Putamen (tissue), 1 donor: ENCODE measurements at places on chromosomes 3 and 15.
A peak's percentile ranks its signal among the peaks of the same experiment; 100 is the strongest.

- no peak for DNase-seq
These were observed 18.6 kb upstream of the TRPC1 start for GRCh38 chr3:142705198-142705597.

DNA sequence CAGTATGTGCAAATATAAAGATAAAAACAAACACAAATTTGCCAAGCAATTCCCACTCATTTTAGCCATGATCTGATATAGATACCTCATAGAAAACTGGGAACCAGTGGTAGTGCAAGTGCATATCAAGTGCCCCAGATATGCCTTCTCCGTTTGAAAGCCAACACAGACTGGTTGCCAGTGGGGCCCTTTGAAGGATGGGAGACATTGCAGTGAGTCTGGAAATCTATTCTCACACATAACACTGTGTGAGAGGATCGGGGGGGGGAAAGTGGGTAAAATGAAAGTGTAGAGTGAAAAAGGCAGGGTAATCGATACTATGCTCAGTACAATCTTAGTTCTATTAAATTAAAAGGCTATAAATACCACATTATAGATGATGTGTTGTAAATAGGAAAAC, 83.0 kb downstream of the CBLB start:
- DNase-seq = no peak

DNA sequence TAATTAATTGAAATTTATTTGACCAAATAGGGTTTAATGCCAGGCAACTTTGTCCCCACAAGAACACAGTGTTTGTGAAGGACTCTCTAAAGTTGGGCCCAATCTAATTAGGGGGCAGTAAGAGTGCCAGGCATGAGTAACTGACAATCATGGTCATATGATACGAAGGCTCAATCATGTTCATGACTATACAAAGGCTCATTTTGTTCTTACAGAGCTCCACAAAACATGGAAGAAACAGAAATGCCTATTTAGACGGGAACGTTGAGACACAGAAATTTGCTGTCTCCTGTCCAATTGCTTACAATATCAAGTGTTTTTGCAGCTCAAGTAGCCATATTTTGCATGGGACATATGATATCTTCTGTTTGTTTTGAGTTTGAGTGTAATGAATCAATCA, 391.1 kb downstream of the SI start:
- peak; percentile 83 for DNase-seq

- DNase-seq = no peak
These were observed 133.2 kb upstream of the COL8A1 start for GRCh38 chr3:99505200-99505599.

DNA sequence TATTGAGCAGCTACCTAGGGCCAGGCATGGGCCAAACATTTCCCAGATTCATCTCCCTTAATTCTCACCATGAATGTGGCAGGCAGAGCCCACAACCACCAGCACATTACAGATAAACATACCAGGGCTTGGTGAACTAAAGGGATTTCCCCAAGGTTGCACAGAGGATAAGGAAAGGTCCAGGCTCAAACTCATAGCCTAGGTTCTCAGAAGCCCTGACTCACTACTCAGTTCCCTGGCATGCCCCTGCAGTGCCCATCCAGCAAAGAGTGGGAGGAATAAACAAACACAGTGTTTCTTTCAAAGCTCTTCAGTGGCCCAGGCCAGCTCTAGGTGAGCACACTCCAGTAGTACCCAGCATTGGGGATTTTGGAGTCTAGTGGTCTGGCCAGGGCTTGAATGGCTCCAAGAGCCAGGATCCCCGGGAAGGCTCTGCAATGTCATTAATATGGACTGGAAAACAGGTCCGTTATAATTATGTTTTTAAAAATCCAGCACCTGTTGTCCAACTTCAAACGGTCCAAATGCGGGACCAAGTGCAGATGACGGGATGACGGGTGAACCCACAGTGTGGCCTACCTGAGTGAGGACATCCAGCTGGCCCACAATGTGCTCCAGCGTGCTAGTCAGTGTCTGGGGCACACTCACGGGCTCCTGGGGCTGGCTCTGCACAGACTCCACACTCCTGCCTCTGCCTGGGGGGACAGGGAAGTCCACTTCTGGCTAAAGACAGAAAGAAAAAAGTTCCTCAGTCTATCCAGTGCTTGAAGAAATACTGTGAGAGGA, 39.8 kb upstream of the DUSP7 start:
- no peak for DNase-seq

DNA sequence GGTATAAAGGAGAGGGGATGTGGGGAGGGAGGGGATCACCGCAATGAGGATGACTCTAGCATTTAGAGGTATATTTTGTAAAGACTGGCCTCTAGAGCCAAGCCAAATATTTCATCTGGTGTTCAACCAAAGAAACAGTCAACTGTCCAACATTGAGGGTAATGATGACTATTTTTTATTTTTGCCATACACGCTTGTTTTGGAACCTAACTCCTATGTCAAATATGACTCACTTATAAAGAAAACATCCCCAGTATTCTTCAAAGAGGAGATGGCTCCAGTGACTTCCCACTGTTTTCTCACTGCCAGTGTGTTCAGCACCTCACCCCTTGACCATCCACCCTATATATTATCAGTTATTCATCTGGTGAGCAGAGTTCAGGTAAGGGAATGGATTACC, 77.3 kb downstream of the WNT5A start:
- DNase-seq = no peak

- DNase-seq = no peak
These were observed 14.3 kb downstream of the RHOA start for GRCh38 chr3:49397470-49397869.

DNA sequence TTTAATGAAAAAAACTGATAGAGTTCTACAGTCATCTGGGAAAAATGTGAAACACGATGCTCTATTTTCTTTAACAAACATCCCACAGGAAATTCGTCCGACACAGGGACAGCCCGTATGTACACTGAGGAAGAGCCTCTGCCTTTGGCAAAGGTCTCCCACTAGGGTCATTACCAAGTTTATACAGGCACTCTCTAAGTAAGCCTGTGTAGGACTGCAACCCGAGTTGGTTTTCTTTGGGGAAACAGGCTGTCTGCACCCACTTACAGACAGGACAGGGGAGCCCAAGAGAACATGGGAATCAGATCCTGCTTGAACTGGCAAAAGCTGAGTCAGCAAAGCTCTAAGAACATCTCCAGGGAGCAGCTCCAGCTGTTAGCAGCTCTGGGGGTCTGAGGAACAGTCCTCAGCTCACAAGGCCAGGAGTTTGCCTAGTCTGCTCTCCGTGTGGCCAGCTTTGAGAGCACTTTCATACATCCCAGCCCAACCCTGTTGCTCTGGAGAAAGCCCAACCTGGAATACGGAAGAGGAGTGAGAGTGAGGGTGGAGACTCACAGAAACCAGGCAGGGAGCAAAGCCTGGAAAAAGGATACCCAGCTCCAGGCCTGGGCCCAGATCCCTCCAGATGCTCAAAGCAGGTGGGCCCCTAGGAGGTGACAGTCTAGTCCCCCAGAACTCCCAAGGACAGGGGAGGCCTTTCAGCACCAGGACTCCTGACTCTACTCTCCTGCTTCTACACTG, 1.9 kb downstream of the TBC1D2B start:
- DNase-seq = no peak

- DNase-seq = no peak
These were observed 2.3 kb upstream of the DNAH1 start for GRCh38 chr3:52313774-52314188.

DNA sequence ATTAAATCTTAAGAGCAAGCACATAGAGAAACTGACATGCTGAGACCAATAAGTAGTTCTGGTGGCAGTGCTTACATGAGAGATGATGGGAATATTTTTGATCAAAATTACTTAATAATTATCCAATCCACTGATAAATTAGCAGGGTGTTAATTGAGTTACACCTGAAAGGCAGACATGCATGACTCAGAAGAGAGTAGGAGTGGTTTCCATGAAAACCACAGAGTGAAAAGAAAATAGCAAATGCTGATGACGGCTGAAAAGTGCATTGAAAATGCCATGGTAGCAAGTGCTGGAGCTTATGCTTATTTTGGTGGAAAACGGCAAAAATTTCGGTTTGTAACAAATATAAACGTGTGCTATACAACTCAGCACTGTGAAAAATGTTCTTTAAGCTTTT, 267.8 kb upstream of the LRRN1 start:
- peak; percentile 32 for DNase-seq

- DNase-seq = no peak
These were observed 180.6 kb downstream of the EPHA6 start for GRCh38 chr3:96994988-96995387.

GRCh38 chr3:38829404-38829803, 13.4 kb upstream of the SCN10A start:
- no peak for DNase-seq

DNA sequence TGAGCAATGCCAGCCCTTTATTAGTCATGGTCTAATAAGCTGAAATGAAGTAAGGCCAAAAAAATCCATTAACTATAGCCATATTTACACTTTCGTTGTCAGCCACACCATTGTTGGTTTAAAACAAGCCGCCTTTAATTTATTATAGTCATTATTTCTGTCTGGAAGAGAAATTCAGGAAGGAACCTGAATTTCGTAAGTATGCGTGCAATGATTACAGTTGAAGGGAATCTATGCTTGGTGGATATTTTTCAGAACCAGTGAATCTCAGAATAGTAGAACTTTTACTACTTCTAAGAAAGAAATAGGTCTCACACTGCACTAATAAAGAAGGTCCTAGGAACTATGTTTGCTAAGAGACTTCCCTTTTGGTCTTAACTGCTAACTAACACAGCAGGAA, 59.1 kb downstream of the FAM43A start:
- no peak for DNase-seq

DNA sequence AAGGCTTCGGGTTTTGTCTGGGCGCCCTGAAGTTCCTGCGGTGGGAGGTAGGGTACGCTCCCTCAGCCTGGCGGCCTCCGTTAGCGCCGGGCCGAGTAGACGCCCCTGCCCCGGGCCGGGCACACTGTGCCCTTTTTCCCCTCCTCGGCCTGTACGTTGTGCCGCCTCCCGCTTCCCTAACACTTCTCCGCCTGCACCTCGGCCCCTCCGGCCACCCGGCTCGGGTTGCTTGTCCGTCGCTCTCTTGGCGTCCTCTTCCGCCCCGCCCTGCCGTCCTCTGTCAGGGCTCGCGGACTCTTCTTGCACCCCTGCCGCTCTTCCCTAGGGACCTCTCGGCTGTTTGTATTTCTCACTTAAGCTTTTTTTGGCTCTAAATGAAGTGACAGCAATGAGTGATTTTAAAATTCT, 384 bp downstream of the KNL1 start:
- DNase-seq = no peak

DNA sequence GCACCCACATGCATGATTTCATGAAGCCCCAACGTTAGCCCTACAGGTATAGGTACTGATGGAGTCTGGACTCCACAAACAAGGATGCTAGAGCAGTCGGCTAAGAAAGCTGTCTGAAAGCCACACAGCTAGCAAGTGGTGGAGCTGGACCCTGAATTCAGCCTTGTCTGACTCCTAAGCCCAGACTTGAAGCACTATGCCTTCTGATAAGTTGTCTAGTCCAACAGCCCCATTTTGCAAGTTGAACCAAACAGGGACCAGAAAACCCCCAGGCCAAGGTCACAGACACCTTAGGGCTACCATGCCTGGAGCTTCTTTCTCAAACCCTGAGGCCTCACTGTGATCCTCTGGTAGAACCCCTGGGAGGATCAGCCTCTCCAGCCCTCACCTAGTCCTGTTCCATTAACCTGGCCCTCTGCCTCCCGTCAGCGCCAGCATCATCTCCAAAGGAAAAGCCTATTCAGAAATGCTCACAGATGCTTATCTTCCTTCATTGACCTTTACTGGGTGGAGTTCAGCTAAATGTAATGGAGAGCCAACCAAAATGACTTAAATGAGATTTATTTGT, 1.7 kb upstream of the SLCO2A1 start:
- no peak for DNase-seq

DNA sequence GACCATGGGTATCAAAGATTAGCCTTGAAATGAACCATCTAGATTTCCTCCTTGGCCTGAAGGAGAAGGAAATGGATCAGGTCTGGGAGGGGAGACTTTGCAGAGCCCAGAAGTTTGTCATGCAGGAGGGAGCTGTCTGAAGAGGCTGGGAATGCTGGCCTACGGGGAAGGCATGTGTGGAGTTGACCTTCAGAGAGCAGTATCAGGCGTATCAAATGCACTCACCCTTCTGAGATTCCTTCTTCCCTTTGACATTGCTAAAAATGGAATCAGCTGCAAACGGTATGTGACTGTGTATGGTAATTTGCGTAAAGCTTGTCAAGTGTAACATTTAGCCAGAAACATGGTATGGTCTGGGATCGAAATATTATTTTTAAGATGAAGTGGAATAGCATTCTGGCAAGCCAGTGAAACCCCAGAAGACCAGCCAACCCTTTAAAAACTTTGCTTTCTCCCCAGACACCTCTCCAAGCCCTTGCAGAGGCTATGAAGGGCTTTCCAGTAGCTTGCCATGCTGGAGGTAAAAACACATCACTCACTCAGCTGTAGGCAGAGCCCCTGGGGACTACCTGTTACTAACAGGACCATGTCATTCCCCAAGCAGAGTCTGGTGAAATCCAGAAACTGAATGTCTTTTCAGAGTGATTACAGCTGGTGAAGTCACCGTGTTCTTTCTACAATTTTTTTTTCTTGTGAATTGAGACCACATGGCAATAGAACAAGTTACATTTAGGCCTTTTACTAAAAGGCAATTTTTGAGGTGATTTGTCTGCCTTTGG, 174.7 kb upstream of the SLC24A5 start:
- DNase-seq = no peak

DNA sequence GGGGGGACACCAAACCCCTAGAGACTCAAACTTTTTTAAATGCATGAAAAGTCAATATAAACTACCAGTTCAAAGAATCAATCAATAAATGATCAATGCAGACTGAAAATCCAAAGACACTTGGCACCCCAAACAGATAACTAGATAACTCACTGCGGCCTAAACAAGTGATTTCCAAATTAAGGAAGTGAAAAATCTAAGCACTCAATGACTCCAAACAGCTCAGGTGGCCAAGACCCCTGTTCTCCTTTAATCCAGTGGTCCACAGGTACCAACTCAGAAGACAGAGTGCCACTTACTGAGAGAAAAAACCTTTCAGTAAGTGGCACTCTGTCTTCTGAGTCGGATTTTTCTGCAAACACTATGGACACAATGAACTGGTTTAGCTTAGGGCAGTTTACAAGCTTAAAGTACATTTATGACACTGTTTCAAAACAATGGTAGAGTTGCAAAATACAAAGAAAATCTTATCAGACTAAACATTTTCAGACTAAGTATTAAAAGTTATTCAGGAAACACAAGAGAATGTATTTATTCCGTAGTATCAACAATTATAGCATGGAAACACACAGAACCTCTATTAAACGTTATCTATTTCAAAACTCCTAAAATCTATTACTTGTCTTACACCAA, 4.7 kb downstream of the DLG1 start:
- DNase-seq = no peak

GRCh38 chr3:6528951-6529350, 332.0 kb upstream of the GRM7 start:
- no peak for DNase-seq

GRCh38 chr3:124969190-124969589, 34.6 kb upstream of the MUC13 start:
- no peak for DNase-seq
